Breast epithelium (tissue), 4 donors: ENCODE measurements at places on chromosomes 3 and 15.

GRCh38 chr3:29937185-29937584 is 656.3 kb downstream of the RBMS3 start:
- no peak for DNase-seq

GRCh38 chr3:119681279-119681678 is 4.1 kb upstream of the COX17 start:
- DNase-seq, result no peak

DNA sequence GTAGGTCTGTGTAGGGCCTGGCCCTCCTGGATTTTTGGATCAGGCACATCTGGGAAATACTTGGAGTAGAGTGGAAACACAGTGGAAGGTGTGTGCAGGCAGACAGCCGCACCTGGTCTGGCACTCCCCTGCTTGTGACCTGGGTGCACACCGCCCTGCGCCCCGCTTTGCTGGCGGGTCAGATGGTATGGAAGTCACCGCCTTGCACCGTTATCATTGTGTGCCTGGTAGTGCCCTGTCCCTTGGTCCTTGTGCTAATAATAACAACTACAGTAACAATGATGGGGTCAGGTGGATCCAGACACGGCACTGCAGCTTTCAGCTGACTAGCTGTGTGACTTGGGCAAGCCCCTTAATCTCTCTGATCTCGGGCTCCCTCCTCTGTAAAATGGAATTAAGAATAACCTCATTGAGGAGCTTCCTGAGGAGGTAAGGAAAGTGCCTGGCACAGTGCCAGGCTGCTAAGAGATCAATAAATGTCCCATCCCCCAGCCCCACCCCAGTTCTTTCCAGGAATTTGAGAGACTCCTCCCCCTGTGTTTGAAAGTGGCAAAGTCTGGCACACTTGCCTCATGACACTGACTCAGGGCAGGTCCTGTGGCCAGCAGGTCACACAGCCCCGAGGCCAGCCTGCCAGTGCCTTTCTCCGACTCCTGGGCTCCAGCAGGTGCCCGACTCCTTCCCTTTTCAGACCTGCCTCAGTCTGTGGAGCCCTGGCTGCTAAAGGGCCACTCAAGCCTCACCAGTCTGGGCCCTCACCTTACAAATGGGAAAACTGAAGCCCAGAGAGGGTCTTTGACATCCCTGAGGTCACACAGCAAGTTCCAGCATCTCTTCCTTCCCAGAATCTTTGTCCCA is 9.8 kb downstream of the ISG20 start:
- DNase-seq, result peak; percentile 35

DNA sequence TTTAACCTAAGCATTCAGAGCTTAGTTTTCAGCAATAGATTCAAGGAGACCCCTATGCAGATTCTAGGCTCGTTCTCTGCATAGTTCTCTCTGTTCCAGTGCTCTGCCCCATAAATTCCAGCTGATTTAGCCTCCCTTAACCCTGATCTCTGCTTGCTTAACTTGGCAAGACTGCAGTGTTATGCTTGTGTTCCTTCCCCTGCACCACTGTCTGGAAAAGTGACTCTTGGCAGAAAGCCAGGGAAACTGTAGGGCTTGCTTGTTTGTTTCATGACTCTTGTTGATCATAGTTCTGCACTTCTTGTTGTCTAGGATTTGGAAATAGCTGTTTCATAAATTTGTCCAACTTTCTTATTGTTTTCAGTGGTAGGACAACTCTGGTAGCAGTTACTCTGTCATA is 40.1 kb downstream of the ANAPC13 start:
- no peak for DNase-seq

DNA sequence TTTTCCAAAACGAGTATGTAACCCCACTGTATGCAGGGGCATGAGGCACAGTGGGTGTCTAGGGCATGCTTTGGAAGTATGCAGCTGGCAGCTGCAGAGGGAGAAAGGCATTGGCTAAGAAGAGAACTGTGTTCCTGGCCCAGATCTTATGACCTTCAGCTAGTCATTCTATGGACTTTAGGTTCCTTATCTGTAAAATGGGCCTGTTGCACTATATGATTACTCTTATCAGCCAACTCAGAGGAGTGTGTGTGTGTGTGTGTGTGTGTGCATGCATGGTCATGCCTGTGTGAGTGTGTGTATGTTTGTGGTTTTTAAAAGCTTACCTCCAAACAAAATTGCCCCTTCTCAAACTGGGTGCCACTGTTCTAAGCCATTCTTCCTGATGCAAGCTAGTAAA is 27.4 kb upstream of the CHST2 start:
- DNase-seq, result no peak
